NCI-H1105 (cell line): ENCODE measurements at places on chromosomes 16 and 17.

- DNase-seq: no peak
Measured at GRCh38 chr16:851871-852270, 51.3 kb upstream of the GNG13 start.

GRCh38 chr17:81898029-81898866 lies 3.8 kb upstream of the NPB start:
- DNase-seq: no peak

GRCh38 chr16:54072237-54072636 lies 214.3 kb downstream of the IRX3 start:
- DNase-seq: no peak

DNA sequence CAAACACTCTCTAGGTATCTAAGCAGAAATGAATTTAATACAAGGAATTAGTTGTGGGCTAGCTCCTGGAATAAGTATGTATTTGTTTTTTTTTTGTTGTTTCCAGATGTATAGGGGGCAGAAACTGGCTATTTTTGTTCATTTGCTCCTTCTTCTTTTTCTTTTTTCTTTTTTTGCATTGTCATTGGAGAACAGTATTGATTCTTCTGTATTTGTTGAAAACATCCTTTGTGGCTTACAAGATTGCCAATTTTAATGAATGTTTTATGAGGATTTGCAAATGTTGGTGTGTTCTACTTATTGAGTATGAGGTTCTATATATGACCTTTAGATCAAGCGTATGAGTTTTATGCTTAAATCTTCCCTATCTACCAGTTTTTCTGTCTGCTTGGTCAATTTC lies 5.6 kb upstream of the PCTP start:
- no peak for DNase-seq

GRCh38 chr16:56262148-56262547 lies 70.9 kb downstream of the GNAO1 start:
- DNase-seq: no peak

DNA sequence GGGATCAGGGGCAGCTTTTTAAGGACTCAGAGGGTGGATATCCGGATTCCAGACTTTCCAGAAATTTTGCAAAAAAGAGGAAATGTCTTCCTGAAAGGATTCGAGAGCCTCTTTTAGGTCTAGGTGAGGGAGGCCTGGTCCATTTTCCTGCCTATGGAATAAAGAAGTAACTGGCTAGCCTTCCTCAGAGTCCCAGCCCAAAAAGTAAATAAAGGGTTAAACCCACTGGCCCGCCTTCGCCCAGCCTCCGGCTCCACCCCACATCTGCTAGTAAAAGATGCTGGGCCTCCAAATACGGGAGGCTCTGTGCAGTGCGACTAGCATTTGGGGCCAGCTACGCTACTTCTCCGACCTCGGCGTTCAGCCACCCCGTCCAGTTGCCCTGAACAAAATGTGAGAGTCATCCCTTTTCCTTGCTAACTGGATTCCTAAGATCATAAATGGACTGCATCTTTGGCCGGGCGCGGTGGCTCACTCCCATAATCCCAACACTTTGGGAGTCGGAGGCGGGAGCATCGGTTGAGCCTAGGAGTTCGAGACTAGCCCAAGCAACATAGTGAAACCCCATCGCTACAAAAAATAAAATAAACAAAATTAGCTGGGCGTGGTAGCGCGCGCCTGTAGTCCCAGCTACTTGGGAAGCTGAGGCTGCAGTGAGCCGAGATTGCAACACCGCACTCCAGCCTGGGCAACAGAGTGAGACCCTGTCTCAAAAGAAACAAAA lies 824 bp upstream of the MPP2 start:
- DNase-seq: peak; percentile 11

GRCh38 chr17:51427323-51427811 lies 167.0 kb downstream of the UTP18 start:
- DNase-seq: peak; percentile 9

GRCh38 chr17:4836221-4836620 lies 3.1 kb downstream of the MINK1 start:
- no peak for DNase-seq

- DNase-seq: no peak
Measured at GRCh38 chr17:728911-729310, 3.5 kb upstream of the TLCD3A start.

DNA sequence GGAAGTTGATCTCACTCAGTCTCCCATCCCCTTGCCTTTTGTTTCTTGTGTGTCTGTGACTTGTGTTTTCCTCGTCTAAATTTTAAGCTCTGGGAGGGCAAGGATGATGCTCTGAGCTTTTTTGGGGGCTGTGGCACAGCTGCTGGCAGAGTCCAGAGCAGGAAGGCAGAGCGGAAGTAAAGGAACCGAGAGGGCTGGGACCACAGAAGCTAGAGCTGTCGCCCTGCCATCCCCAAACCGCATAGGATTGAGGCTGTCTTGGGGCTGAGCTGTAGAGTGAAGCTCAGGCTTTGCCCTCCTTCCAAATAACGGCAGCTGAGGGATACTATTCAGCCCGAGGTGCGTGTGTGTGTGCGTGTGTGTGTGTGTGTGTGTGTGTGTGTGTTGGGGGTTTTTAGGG lies 3.8 kb upstream of the DNAH2 start:
- DNase-seq: no peak

- no peak for DNase-seq
Measured at GRCh38 chr17:80971704-80972304, 19.8 kb upstream of the CHMP6 start.

- no peak for DNase-seq
Measured at GRCh38 chr16:54123766-54124165, 162.8 kb downstream of the IRX3 start.

DNA sequence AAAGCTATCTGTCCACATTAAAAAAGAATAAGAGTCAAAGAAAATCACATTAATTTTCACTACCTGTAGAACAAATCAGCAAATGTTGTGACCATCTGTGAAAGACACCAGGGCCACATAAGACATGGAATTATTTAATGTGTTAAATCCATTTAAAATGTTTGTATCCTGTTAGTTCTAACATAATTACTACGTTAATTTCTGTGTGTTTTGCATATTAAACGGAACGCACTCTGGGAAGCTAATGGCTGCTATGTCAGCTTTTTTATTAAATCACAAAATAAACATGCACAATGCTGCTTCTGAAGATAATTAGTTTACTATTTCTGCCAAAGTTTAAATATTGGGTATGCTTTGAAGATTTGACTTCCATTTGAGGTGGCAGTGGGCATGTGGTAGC lies 1061.2 kb downstream of the CDH11 start:
- no peak for DNase-seq

DNA sequence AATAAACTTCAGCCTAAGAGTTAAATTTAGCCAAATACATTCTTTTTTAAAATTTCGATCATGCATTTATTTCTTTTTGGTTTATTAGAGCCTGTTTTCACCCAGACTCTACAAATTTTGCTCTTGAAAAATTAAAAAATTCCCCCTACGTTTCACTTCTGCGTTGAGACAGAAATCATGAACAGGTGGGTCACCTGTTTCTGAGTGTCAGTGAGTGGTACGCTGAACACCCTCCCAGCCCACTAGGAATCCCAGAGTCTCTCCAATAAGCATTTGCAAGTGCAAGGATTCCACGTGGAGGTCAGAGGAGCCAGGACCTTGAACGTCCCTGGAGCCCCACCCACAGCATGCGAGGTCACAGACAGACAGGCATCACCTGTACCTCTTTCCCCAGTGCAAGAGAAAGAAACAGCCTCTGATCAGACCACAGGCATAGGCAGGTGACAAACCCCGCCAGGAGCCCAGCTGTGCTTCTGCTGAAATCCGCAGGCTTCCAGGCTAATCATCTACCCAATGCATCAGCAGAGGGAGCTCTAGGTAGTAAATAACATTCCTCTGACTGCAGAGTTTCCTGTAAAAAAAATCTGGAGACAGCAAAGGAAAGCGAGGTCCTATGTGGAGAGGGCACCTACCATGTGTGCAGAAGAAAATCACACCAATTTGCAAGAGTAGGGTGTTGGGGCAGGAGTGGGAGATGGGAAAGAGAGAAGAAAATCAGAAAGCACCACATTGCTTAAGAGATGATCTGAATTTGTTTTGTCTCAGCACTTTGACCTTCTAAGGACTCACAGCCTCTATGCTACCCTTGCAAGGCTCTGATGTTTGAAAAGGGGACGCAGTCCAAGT lies 5.9 kb upstream of the XYLT1 start:
- peak; percentile 44 for DNase-seq

DNA sequence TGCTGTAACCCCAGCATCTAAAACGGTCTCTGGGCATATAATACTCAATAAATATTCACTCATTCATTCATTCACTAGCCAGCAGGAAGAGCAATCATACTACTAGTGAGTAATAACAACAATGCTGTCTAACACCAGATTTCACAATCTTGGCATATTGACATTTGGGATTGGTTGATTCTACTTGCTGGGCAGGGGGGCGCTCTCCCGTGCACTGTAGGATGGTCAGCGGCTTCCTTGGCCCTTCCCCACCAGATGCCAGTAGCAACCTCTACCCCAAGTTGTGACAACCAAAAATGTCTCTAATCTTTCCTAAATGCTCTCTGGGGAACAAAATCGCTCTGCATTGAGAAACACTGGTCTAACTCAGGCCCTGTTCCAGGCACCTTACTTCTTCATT lies 20.7 kb downstream of the WFDC1 start:
- DNase-seq: no peak

DNA sequence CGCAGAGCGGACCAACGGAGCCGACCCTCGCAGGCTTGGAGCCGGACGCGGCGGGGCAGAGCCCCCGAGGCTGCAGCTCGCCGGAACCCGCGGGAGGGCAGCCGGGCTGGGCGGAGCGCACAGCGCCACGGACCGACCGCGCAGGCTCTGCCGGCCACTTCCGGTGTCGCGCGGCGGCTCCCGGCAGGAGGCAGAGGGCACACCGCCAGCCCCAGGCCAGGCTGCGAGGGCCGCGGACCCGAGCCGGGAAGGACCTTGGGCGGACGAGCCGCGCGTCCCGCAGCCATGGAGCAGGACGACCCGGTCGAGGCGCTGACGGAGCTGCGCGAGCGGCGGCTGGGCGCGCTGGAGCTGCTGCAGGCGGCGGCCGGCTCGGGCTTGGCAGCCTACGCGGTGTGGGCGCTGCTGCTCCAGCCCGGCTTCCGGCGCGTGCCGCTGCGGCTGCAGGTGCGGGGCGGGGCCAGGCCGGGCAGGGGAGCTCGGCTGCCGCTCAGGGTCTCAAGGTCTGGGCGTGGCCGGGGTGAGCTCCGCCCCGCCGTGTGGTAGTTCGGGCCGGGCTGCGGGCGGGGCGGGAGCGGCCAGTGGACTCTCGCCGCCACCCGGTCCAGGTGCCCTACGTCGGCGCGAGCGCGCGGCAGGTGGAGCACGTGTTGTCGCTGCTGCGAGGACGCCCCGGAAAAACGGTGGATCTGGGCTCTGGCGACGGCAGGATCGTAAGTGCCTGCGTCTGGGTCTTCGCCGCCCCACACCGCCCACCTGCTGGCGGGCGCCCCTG lies at the start of gene ANTKMT:
Gene ANTKMT, plus strand, starts transcription at position 157 of the 775 bp plus-strand sequence. Its CDS starts 129 bp downstream, at position 286.
- peak; percentile 57 for DNase-seq

DNA sequence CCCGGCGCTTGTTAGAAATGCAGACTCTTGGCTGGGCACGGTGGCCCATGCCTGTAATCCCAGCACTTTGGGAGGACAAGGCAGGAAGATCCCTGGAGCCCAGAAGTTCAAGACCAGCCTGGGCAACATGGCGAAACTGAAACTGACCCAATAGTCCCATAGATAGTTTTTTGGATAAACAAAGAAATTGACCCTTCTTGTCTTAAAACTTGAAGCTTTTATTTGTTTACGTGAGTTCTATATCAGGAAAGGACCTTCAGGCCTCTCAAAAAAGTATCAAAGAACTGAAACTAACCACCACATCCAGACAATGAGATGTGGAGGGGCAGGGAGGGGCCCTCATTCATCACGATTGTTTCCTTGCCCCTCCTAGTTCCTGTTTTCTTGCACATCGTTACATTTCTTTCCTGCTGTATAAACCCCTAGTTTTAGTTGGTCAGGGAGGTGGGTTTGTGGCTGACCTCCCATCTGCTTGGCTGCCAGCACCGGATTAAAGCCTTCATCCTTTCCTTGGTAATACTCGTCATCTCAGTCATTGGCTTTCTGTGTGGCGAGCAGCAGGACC lies 29.9 kb upstream of the PRM1 start:
- no peak for DNase-seq

DNA sequence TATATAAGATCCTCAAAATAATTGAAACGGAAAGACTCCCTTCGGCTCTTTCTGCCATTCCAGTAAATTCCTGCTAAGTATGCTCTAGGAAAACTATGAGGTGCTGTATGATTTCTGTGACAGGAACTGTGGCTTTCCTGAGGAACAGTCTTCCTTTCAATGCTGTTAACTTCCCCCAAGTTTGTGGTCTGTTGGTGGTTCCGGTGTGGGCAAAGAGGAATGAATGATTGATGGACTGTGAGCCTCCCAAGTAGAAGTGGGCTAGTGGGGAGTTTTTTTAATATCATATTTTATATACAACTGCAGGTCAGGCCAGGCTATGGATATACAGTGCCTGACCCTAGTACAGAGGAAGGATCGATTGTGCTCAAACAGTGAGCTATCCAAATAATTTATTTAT lies 560.7 kb upstream of the RBFOX1 start:
- DNase-seq: no peak

GRCh38 chr17:45144199-45145034 lies 3.9 kb upstream of the HEXIM1 start:
- no peak for DNase-seq

DNA sequence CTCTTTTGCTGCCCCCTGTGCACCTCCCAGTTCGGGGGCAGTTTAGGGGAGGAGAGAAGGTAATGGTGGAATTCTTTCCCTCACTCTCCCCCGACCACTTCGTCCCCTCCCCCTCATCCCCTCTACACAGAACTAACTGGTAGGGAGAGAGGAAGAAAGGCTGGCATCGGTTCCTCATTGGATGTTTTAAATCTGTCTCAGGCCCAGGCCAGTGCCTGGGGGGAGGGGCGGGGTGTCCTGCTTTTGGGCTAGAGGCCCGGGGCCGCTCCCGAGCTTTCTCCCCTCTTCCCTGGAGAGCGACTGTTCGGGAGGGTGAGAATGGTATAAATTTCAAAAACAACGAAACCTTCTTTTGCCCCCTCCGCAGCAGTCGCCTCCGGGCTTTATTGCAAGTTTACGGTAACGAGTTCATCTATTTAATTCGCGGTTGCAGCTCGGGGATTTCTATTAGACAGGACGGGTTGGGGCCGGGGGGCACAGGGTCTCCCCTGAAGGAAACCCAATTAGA lies at the start of gene PRAC2:
Gene PRAC2, plus strand, starts transcription at position 271 of the 508 bp plus-strand sequence. CDS start 1,226 bp downstream, outside the sequence.
- DNase-seq: no peak

DNA sequence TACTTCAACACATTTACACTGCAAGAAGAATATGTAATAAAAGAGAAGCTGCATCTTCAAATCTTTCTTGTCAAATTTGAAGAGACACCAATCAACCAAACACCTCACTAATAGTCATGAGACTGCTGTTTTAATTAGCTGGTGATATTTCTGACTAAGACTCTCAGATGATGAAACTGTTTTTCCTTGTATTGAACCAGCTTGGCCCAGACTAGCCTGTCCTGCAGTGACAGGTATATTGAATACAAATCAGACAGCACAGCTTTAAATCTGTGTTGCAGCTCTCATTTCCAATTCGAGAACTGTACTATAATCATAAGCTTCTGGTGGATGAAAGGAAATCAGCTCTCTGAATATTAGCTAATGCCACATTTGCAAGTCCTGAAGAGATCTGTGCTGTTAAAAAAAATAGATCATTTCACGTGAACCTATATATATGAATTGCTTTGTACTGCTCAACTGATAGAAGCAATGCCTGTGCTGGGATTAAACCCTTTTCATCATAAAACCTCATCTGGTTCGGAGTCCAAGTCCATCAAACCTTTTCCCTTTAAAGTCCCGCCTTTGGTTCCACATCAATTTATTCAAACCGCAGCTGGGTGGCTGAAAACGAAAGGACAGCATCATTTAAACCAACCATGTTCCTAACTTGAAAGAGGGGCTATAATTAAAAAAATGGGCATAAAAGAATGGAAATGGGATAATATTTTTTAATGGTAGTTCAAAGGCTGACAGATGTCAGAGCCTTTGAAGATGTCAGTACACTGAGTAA lies 306.2 kb downstream of the CEP112 start:
- no peak for DNase-seq
